MCF 10A (cell line): ENCODE measurements at places on chromosomes 5 and 9.

- DNase-seq = peak; percentile 87
Measured at GRCh38 chr5:53362521-53362941, 117.9 kb upstream of the FST start.

DNA sequence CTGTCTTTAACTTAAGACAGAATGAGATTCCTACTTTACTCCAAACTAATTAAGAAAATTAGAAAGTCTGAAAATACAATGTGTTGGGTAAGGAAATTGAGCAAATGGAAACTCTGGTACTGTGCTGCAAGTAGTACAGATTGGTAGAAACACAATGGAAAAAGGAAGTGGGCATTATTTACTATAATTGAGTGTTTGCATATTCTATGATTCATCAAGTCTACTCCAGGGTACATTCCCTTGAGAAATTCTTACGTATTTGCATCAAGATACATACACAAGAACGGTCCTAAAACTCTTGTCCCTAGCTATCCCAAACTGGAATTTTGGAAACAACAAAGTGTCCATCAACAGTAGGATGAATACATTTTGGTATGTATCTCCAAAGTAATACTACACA is 123.5 kb upstream of the TARS1 start:
- DNase-seq = no peak

- DNase-seq = no peak
Measured at GRCh38 chr5:95730011-95730700, 980 bp upstream of the RHOBTB3 start.

- no peak for DNase-seq
Measured at GRCh38 chr5:159478950-159479349, 148.7 kb upstream of the IL12B start.

GRCh38 chr5:66788556-66788955 is 192.4 kb downstream of the MAST4 start:
- DNase-seq = no peak

DNA sequence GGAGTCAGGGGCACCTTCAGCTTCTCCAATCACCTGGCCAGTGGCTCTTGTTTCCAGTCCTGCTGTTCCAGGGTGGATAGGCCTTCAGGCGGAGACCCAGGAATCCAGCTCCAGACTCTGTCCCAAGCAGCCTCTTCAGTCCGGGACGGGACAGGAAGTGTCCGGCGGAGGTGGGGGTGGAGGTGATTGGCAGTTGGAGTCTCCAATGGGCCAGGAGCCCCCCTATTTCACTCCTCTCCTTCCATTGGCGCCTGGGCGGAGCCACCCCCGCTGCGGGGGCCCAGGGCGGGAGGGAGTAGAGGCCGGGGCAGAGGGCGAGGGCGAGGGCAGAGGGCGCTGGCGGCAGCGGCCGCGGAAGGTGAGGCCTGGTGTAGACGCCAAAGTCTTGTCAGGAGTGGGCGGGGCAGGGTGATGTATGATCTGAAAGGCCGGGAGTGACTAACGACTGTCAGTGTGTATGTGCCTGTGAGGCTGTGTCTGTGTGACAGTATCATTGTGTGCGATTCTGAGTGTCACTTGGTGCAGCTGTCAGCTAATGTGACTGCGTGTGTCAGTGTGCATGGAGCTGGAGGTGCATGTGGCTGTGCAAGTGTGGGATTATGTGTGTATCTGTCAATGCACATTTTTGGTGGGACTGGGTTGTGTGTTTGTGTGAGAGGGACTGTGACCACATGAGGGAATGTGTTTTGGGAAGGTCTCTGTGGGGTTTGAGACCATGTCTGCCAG is at the start of gene IL11RA:
Gene IL11RA (plus strand): TSS at position 310 of the 726 bp plus-strand sequence. CDS start 3,033 bp downstream, outside the sequence.
- DNase-seq = peak; percentile 86

- peak; percentile 62 for DNase-seq
Measured at GRCh38 chr9:119375892-119376291, 6.7 kb upstream of the BRINP1 start.

DNA sequence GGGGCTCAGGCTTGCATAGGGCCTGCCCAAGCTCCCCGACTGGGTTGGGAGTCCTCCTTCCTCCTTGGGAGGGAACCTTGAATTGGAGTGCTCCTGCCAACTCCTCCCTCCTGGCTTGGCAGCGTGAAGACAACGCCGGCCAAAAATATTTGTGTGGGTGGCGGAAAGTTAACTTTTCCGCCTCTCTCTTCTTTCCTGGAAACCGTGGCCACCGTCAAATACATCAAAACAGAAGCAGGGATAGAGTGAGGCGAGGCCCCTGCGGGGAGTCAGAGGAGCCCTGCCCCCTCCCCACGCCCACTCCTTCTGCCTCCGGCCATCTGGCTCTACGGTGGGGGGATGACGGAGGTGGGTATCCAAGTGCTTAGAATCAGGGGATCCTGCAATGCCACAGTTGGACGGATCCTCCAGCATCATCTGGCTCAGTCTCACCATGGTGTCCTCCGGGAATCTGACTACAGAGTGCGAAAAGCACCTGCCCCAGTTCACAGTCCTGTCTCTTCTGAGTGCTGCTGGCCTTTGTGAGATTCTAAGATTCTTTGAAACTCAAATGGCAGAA is 25.2 kb upstream of the SYNPO start:
- peak; percentile 88 for DNase-seq

GRCh38 chr9:84822589-84823233 is 153.2 kb downstream of the NTRK2 start:
- no peak for DNase-seq

GRCh38 chr5:173041881-173042762 is 14.0 kb upstream of the CREBRF start:
- DNase-seq = no peak

DNA sequence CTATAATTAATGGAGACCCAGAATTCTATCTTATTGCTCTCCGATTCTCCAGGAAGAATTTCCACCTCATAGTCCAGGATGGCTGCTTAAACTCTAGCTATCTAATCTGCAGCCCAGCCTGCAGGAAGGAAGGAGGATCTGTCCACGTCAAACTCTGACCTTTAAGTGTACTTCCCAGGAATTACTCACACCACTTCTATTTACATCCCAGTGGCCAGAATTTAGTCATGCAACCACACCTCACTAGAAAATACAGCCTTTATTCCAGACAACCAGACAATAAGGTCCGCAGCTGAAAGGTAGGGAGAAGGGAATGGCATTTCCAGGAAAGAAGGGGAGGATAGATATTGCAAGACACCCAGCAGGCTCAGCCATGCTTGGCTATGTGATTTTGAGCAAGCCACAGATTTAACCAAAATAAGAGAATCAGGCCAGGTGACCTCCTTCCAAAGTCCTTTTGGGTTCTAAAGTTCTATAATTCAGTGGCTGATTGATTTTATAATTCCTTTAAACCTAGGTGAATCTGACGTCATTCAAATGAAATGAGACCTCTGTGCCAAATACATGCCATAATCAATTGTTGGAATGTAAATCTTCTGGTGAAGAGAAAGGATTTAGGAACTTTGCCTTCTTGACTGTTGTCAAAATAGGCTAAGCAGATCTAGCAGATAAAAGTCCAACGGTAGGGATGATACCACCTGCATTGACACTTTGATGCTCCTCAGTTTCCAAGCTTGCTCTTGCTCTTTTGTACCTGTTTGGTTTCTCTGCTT is 3.7 kb upstream of the DENND1A start:
- DNase-seq = peak; percentile 83

DNA sequence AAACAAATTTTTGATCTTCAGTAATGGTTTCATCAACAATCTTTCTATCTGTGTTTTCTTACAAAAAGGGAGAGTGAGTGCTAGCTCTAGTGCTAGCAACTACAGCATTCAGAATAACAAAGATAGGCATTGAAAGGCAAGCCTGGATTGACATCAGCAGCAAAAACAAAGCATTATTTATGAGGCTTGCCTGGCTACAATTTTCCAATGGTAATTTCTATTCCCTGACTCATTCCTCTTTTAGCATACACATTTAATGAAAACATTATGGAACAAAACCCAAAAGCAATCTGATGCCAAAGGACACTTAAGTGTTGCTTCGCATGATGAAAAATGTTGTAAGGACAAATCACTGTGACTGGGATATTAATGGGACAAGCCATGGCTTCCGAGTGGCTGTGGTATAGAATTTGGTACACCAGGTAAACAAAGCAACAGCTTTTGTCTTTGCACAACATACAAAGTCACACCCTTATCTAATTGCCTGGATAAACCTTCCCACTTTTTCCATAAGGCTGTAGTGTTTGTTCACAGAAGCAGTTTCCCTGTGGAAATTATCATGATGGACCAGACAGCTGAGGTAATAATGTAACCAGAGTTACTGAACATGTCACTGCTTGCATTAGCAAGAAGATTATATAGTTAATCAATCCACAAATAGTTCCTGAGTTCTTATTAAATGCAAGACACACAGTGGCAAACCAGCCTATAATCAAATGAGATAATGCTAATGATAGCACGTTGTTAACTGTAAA is 179.8 kb upstream of the EDIL3 start:
- DNase-seq = no peak

DNA sequence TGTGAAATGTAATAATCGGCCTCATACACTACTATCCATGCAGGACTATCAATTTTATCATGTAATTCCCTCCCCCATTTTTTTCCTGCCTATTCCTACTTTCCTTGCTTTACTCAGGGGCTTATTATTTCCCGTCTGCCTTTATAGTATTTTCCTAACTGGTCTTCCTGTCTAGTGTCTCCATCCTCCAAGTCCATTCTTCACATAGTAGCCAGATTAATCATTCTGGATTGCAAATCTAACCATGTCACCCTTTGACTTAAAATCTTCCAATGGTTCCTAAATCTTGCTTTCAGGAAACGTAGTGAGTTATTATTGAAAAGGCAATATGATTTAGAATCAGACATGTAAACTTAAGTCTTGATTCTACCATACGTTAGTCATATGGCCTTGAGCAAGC is 307.4 kb upstream of the HAPLN1 start:
- DNase-seq = no peak

- DNase-seq = peak; percentile 74
Measured at GRCh38 chr5:136279314-136279713, 86.0 kb downstream of the TRPC7 start.

GRCh38 chr5:9661316-9662015 is 31.3 kb upstream of the TAS2R1 start:
- DNase-seq = no peak

GRCh38 chr9:4985386-4986266 is 554 bp downstream of the JAK2 start:
- DNase-seq = peak; percentile 64

- DNase-seq = no peak
Measured at GRCh38 chr5:132853790-132854189, 12.5 kb downstream of the GDF9 start.

GRCh38 chr5:38447056-38447455 is 109.4 kb downstream of the LIFR start:
- no peak for DNase-seq

- no peak for DNase-seq
Measured at GRCh38 chr5:151212406-151212798, 11.5 kb downstream of the CCDC69 start.

DNA sequence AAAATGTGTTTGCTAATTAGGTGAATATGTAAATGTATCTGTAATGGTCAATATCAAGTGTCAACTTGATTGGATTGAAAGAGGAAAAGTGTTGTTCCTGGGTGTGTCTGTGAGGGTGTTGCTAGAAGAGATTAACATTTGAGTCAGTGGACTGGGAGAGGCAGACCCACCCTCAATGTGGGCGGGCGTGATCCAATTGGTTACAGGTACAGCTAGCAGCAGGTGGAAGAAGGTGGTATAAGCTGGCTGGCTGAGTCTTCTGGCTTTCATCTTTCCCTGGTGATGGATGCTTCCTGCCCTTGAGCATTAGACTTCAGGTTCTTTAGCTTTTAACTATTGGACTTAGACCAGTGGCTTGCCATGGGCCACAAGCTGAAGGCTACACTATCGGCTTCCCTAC is 779.0 kb upstream of the CTNND2 start:
- DNase-seq = no peak

DNA sequence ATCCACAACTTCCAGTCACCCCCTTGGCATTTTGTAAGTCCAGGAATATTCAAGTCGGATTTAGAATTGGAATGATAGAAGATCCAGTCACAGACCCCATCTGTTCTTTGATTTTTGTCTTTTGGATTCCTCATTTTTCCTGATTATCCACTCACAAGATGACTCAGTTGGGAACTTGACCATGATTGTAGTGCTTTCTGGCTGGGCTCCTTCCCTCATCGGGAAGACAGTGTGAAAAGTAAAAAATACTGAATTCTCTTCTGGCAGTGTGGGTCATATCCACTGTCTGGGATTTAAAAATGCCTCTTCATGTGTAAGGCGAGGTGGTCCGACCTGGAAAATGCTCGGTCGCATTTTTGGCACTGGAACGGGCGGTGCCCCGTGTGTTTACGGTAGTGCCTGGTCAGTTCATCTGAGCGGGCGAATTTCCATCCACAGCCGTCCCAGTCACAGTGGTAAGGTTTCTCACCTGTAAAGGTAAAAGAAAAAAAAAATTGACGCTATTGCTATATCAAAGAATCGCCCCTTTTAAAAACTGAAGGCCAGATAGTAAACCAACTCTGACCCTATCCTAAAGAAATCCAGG is 4.0 kb downstream of the KLF4 start:
- no peak for DNase-seq

GRCh38 chr9:131180454-131180853 is 55.1 kb downstream of the NUP214 start:
- no peak for DNase-seq

DNA sequence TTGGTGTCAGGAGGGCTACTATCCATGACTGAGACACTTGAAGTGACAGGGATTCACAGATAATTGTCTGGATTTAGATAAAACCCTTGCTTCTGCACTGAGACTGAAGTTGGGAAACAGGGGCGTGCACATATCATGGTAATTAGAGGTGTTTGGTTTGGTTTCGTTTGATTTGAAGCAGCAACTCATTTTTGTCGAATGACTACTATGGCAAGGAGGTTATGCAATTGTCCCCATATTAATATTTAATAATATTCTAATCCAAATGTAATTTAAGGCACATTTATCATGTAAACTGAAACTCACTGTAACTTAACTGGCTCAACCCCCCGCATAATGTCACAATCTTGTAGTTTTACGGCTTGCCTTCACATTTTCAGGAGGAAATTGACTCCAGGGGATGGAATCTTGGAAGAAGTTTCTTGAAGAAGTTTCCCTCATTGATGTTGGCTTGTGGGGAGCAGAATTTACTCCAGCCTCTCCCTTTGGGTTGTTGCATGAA is 12.5 kb downstream of the ZNF366 start:
- no peak for DNase-seq

- DNase-seq = no peak
Measured at GRCh38 chr9:133394687-133395271, 18.6 kb downstream of the STKLD1 start.

DNA sequence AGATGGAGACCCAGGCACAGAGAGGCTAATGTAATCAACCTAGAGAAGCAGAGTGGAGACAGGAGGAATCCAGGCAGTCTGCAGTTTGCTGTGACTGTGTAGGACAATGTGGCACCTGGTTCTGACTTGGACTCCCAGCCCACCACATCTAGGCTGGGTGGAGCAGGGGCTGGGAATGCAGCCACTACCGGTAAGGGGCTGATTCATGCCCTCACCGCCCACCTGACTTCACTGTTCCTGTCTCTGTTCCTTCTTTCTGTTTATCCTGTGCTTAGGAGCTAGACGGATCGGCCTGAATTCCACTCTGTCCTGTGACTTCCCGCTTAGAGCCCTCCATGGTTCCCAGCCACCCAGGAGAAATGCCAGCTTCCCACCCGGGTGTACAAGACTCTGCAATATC is 2.6 kb downstream of the PDLIM4 start:
- peak; percentile 70 for DNase-seq

- no peak for DNase-seq
Measured at GRCh38 chr5:141525653-141526052, 36.8 kb downstream of the PCDHGC5 start.
